Astrocyte (in vitro differentiated cells and primary cell): ENCODE measurements at places on chromosomes 16 and 17. TPM values are rescaled to one million over a fixed set of nuclear protein-coding genes. Genes with fewer than 3 reads are reported as not detected.

DNA sequence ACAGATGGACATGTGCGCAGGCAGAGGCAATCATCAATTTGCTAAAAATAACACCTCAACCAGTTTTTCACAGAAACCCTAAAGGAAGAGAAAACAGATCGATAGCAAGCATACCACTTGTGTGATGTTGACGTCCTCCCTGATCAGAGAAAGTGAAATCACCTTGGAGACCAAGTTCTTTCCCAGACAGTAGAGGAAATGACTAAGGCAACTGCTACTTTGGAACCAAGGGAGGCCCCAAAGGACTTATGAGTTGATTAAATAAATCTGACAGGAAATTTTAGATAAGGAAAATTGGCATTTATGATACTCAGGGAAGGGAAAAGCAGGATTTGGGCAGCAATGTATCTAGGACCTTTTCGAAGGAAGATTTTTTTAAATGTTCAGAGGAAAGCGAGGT lies 267.1 kb upstream of the ASIC2 start:
- H3K27ac ChIP-seq = peak overlapping the region; percentile 64
- H3K4me3 ChIP-seq = no peak overlapping the region
- H3K27me3 ChIP-seq = no peaks in the 10 kb centered on the region

DNA sequence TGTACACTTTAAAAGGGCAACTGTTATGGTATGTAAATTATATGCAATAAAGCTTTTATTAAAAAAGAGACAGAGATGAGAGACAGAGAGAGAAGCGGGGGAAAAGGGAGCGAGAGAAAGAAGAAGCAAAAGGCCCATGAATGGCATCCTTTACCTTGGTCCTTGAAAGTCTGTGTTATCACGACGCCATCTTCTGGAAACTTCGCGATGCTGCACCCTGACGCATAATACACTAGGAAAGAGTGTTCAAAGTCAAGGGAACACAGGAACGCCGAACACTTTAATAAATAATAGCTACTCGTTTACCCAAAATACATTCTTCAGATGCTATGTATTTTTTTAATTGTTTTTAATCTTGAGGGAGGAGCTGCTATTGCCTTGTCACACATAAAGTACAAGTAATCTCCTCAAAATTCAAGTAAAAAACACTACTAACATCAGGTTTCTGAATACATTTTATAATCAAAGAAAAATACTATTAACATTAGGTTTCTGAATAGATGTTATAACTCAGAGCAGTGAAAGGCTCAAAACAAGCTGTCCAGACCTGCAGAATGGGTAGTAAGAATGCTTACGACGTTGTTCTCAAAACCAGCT lies 23.0 kb upstream of the SLC38A8 start:
- no peak overlapping the region for H3K27ac ChIP-seq
- no peaks in the 10 kb centered on the region for H3K4me1 ChIP-seq
- peaks cover 37% of the 10 kb centered on the region for H3K36me3 ChIP-seq
- peak; percentile 29 for DNase-seq
- H3K4me3 ChIP-seq = no peak overlapping the region

DNA sequence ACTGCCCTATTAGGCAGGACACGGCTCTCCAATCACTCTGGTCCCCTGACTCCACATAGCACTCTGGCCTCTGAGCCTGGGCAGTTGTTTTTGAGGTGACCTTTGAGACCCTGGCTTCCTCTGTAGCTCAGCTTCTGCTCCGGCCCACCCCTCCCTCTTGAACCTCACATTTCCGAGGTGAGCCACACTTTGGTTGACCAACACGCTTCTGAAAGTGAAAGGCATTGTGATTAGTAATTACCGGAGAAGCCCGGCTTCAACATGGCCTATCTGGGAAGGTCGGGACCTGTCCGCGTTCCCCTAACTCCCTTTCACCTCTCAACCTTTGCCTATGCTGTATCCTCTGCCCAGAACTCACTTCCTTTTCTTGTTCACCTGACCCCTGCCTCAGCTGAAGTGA lies 10.3 kb upstream of the ITGAX start:
- DNase-seq = no peak
- no peak overlapping the region for H3K4me3 ChIP-seq
- H3K27ac ChIP-seq = no peak overlapping the region
- H3K36me3 ChIP-seq = no peaks in the 10 kb centered on the region
- H3K27me3 ChIP-seq = no peaks in the 10 kb centered on the region
- no peaks in the 10 kb centered on the region for H3K4me1 ChIP-seq

DNA sequence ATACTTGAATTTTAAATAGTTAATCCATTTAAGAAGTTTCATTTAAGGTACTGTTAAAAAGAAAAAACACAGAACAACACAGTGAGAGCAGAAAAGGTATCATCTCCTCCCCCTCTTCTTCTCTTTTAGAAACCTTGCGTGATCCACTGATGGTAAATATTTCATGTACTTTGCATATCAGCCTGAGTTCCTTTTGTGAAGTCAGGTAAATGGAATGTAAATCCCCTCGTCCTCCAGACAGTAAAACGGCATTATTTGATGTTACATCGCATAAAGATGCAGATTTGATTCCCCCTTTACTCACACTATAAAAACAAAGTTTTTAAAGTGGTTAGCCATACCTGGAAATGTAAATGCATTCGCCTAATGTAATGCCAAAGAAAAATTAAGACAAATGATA lies 234.4 kb downstream of the WWOX start:
- no peak overlapping the region for H3K27ac ChIP-seq
- H3K4me1 ChIP-seq = no peaks in the 10 kb centered on the region

- H3K36me3 ChIP-seq = peaks cover under 1% of the 10 kb centered on the region
- H3K27me3 ChIP-seq = peaks cover 5% of the 10 kb centered on the region
- H3K4me1 ChIP-seq = peaks cover 19% of the 10 kb centered on the region
Observed at GRCh38 chr17:17495536-17496188, 533 bp downstream of the RASD1 start.

DNA sequence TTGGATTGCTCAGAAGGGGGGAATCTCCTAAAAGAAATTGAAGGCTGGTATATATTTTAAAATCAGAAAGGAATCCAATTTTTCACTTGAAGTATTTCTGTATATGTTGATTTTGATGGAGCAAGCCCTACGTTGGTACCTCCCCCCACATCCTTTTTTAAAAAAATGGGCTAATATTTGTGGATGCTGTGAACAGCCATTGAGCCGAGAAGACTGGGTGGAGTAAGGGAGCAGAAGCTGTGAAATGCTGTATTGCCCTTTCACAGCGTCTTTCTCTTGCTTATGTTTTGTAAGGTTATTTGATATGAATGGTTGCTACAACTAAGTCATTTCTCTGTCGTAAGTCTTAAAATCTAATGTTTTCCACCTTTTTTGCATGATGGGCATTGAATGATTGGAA lies 2.3 kb downstream of the PAFAH1B1 start:
- peaks cover 18% of the 10 kb centered on the region for H3K4me1 ChIP-seq
- H3K36me3 ChIP-seq = no peaks in the 10 kb centered on the region
- H3K27me3 ChIP-seq = no peaks in the 10 kb centered on the region

GRCh38 chr16:52799149-52799548 lies 252.2 kb upstream of the TOX3 start:
- H3K27ac ChIP-seq = no peak overlapping the region
- no peak overlapping the region for H3K4me3 ChIP-seq
- no peaks in the 10 kb centered on the region for H3K36me3 ChIP-seq
- H3K27me3 ChIP-seq = no peaks in the 10 kb centered on the region

GRCh38 chr17:77426676-77427386 lies 286.1 kb downstream of the SEC14L1 start:
- H3K4me3 ChIP-seq = no peak overlapping the region
- H3K27me3 ChIP-seq = no peaks in the 10 kb centered on the region
- DNase-seq = no peak
- peak overlapping the region; percentile 93 for H3K27ac ChIP-seq

Gene SLC13A2
- not detected in 2 replicates for total RNA-seq

Gene C16orf96
- total RNA-seq = 0.20 and 0.38 TPM in 2 replicates

Gene BCO1
- total RNA-seq = not detected in 2 replicates

Gene TMC7
- total RNA-seq = 4.7 and 6.7 TPM in 2 replicates

Gene TEKT5
- 0.41 TPM in 1 of 2 replicates, not detected in the other for total RNA-seq

Gene RNF222
- not detected in 2 replicates for total RNA-seq

Gene NECAB2
- total RNA-seq = 0.32 and 1.1 TPM in 2 replicates

Gene MILR1
- 0.91 and 1.9 TPM in 2 replicates for total RNA-seq
